ENCODE measurements at places on chromosomes 3 and 15. TPM values are rescaled to one million over a fixed set of nuclear protein-coding genes. Genes with fewer than 3 reads are reported as not detected.

GRCh38 chr3:171841620-171842000 is 1.5 kb upstream of the TMEM212 start:
- H3K4me1 ChIP-seq: peaks cover 13% of the 10 kb centered on the region
- no peaks in the 10 kb centered on the region for H3K27me3 ChIP-seq

DNA sequence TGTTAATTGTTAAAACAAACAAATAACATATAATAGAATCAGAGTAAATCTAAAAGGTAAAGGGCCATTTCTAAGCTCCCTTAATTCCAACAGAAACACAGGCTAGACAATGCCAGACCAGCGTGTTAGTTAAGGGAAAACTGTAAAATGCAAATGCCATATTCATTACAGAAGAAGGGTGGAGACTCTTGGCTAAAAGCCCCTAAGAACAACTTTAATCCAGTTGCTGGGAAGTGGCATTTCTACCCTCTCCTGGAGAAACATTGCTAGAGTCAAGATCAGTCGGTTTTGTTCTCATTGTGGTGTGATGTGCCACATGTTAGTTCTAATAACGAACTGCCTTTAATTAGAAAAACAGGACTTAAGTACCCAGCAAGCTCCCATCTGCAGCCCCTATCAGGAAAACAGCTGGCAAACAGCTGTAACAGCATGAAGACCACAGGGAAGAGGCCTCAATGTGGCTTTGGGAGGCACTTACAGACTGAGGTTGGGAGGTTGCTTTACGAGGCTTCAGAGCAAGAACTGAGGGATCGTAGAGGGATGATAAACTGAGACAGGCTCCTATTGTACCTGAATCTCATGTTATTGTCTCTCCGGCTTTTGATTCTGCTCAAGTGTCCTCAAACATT is 1134.8 kb downstream of the ROBO1 start:
- no peak overlapping the region for H3K4me3 ChIP-seq
- DNase-seq: no peak
- H3K4me1 ChIP-seq: no peaks in the 10 kb centered on the region
- H3K36me3 ChIP-seq: peaks cover 4% of the 10 kb centered on the region
- H3K27me3 ChIP-seq: no peaks in the 10 kb centered on the region

GRCh38 chr3:151946606-151947005 is 73.2 kb downstream of the SUCNR1 start:
- no peak overlapping the region for H3K27ac ChIP-seq
- no peak for DNase-seq
- H3K27me3 ChIP-seq: no peaks in the 10 kb centered on the region

GRCh38 chr3:178684881-178685590 is 148.8 kb downstream of the KCNMB2 start:
- H3K36me3 ChIP-seq: no peaks in the 10 kb centered on the region
- no peaks in the 10 kb centered on the region for H3K4me1 ChIP-seq
- H3K27ac ChIP-seq: no peak overlapping the region

DNA sequence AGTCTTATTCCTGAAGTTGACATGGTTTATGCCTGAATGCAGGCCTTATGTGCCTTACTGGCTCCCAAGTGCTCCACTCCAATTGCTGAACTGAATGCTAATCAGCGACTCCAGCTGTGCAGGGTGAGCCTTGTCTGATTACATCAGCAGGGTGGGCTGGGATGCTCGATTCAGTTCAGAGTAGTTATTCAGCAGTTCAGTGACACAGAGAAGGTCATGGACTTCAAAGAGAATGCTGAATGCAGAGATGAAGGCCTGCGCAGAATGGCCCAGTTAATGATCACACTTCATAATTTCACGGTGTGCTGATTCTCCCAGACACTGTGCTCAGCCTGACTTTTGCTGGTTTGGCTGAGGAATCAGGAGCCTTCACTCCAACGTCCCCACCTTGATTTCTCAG is 63.6 kb downstream of the CLDN1 start:
- H3K4me1 ChIP-seq: no peaks in the 10 kb centered on the region
- DNase-seq: peak; percentile 22
- no peak overlapping the region for H3K27ac ChIP-seq
- no peak overlapping the region for H3K4me3 ChIP-seq
- no peaks in the 10 kb centered on the region for H3K36me3 ChIP-seq

DNA sequence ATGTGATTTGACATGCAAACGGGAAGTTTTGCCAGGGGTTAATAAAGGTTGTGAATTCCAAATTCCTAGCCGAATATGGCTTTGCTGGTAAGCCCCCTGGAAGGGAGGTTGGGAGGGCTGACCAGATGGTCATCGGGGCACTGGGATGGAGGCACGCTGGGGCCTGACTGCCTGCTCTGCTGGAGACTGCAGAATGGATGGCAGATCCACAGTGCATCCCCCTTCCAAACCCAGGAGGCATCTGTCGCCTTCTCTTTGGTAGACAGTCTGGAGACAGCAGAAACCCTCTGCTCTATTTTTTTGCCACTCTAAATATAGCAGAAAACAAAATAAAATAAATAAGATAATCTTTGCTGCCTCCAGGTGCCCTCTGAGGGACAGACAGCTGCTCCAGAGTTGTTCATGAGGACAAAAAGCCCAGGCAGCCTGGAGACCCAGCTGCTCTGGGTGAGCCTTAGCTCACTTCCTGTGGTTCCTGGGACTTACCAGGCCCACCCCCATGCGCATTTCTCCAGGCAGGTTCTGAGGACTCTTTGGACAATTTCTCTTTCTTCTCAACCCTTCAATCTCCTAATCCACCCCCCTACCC is 6.1 kb upstream of the SPTBN5 start:
- no peak overlapping the region for H3K4me3 ChIP-seq
- H3K36me3 ChIP-seq: peaks cover 12% of the 10 kb centered on the region
- DNase-seq: no peak
- no peaks in the 10 kb centered on the region for H3K27me3 ChIP-seq

DNA sequence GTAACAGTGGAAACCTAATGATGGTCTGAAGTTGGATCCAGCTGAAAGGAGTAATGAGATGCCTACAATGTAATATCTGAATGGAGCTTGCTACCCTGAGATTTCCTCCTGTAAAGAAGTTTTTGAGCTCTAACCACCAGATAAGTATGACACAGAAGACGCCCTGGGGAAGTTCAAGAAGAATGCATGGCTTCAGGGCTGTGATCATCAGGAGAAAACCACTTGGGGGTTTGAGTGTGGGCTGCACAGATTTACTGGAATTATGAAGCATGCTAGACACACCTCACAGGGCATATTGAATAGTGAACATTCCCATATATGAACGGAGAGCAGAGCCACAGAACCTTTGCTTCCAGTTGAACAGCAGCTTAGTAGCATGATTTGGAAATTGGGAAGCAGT is 10.6 kb upstream of the CCDC80 start:
- H3K36me3 ChIP-seq: no peaks in the 10 kb centered on the region
- no peaks in the 10 kb centered on the region for H3K27me3 ChIP-seq
- DNase-seq: no peak
- no peak overlapping the region for H3K27ac ChIP-seq
- H3K4me1 ChIP-seq: no peaks in the 10 kb centered on the region

DNA sequence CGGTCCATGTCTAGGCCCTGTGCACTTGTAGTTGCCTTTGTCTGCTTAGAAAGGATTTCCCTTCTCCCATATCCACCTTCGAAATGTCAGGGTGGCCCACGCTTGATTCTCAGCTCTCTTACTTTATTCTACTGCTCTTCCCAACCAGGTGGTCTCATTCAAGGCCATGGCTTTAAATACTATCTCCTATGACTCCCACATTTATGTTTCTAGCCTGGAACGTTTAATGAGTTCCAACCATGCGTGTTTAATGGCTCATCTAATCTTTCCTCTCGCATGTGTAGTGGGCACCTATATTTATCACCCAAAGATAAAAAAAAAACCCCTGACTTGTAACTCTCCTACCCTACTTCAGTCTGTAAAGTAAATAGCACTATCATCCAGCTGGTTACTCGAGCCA is 727.2 kb upstream of the CFAP20DC start:
- H3K27me3 ChIP-seq: no peaks in the 10 kb centered on the region
- H3K27ac ChIP-seq: no peak overlapping the region
- no peak overlapping the region for H3K4me3 ChIP-seq
- no peaks in the 10 kb centered on the region for H3K36me3 ChIP-seq

DNA sequence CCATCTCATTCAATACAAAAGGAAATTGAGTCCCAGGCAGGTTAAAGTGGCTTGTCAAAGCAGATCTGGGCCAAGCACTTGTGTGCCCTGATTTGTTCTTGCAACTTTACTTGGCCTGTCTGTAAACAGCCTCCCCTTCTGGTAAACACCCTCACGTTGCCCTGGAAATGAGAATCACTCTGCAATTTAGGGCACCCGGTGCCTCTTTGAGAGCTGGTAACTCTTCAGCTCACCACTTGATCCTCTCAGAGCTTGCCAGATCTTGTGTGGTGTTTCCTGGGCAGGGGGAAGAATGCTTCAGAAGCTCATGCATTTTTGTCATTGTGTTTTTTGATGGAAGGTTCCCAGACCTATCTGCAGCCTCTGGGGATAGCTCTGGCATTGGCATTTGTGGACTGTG is 11.3 kb downstream of the MED12L start:
- no peaks in the 10 kb centered on the region for H3K36me3 ChIP-seq
- no peaks in the 10 kb centered on the region for H3K4me1 ChIP-seq
- DNase-seq: no peak
- H3K4me3 ChIP-seq: no peak overlapping the region

POLR2H gene
- 85.0 TPM for total RNA-seq

GOLGA8K gene
- not detected for total RNA-seq

LCMT2 gene
- 2.3 TPM for total RNA-seq

GMNC gene
- 0.18 TPM for total RNA-seq

CSTA gene
- total RNA-seq: not detected

All from stomach (tissue), 19 donors.